Activated CD8-positive, alpha-beta memory T cell treated with anti-CD3 and anti-CD28 coated beads for 48 hours (primary cell): ENCODE measurements at places on chromosomes 1 and 21.

DNA sequence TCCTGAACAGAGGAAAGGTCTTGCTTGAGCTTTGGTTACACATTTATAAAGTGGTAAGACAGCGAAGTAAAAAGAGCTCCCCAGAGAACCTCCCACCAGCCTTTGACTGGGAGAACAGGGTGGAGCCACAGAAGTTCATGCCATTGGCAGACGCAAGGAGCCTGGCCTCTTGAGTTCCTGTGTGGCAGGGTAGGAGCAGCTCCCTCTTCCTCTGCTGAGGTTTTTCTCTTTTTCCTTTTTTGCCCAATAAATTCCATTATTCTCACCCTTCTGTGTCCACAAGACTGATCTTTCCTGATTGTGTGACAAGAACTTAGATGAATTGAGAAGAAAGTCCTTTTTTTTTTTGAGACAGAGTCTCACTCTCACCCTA lies 4.3 kb downstream of the THEM4 start:
- DNase-seq = no peak

DNA sequence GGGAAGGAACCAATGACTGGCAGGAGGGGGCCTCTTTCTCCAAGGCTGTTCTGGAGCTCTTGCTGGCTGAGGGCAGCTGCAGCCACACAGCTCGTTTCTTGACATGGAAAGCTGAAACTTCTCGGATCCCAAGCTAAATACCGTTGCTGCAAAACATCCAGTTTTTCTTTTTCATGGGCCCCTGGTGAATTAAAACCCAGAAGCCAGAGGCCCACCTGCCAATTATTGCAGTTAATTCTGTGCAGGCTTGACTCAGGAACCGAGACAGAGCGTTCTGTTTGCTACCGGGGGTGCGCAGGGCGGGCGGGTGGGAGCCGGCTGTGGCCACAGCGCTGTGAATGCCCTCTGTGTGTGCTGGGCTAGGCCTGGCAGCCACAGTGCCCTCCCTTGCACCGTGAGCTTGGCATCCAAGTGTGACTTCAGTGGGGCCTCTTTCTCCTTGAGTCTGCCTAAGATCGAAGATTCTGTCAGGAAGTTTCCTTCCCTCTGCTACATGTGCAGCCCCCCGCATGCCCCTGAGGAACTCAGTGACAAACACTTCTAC lies 19.9 kb upstream of the KCNE2 start:
- no peak for DNase-seq

DNA sequence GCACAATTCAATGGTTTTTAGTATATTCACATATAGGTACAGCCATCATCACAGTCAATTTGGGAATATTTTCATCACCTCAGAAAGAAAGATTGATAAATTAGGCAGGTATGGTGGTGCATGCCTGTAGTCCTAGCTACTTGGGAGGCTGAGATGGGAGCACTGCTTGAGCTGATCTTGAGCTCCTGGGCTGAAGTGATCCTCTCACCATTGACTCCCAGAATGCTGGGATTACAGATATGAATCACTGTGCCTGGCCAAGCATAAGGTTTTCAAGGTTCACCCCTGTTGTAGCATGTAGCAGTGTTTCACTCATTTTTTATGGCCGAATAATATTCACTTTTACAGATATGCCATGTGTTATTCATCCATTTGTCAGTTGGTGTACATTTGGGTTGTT lies 44.7 kb upstream of the MTF2 start:
- DNase-seq = no peak

- DNase-seq = no peak
Measured at GRCh38 chr1:115677565-115677964, 35.8 kb downstream of the VANGL1 start.

DNA sequence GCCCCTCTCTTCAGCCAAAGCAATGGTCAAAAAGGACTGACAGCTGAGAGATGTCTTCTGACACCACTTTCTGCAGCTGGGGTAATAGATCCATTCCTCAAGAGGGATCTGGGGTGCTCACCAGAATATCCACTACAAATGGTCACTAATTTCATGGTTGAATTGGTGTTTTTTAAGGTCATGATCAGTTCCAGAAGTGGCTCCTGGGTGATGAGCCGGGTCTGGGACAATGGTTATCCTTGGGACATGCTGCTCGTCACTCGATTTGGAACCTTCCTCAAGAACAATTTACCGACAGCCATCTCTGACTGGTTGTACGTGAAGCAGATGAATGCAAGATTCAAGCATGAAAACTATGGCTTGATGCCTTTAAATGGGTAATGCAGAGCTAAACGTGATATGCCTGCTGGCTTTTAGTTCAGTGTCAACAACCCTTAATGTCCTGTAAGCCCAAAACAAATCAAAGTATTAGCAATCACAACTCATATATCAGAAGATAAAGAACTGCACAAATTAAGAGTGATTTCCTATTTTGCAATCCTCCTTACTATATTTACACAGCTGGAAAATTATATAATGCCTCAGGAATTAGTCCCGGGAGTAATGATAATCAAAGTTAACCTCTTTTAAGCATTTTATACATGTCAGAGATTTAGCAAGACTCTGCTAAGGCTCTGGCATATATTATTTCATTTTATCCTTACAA lies 20.1 kb downstream of the FMO3 start:
- DNase-seq = no peak

- DNase-seq = no peak
Measured at GRCh38 chr1:32377541-32378220, 15.3 kb downstream of the TSSK3 start.

- no peak for DNase-seq
Measured at GRCh38 chr1:197029749-197030148, 37.3 kb downstream of the F13B start.

DNA sequence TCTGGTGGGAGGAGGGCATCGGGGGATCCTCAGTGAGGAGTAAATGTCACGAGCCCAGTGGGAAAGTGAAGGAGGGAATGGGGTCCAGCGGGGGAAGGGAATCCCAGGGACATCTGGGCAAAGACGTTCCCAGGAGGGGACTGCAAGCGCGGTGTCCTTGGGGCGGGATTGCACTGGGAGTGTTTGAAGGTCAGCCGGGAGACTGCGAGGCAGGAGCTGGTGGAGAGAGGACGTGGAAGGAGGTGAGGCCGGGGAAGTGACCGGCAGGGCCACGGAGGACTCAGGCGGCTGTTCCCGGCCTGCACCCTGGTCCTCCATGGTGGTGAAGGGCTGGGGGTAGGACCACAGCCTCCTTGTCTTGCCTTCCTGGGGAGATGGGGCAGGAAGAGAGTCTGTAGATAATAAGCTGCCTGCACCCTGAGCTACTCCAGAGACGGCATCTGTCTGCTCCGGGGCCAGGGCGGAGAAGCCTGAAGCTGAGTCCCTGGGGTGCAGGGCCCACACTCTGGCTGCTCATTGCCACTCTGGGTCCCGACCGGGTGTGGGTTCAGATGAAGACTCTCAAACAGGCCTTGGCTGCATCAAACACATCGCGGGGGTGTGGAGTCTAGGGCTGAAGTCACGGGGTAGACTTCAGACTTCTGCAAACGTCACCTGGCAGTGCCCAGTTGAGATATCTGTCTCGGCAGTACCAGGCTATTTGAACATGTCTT lies 264.8 kb downstream of the CAMTA1 start:
- no peak for DNase-seq

DNA sequence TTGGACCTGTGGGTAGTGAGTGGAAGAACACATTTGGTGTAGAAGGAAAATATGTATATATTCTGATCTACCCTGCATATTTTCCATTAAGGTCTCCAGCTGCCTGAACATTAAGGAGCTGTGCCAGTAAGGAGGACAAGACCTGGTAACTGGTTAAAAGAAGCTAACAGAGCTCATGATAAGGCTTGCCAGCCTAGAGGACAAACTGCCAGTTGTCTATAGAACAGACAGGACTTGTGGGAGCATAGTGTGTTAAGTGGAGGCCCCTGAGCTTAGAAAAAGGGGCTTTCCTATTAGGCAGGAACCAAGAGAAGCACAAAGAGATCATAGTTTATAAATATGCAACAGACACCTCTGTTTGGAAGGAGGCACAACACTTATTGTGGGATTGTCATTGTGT lies 23.0 kb downstream of the DNM3 start:
- no peak for DNase-seq

- DNase-seq = no peak
Measured at GRCh38 chr1:203276916-203277545, 28.3 kb upstream of the BTG2 start.

GRCh38 chr1:32715901-32716311 lies 13.3 kb upstream of the SYNC start:
- DNase-seq = no peak

- DNase-seq = no peak
Measured at GRCh38 chr1:212161231-212161781, 123.9 kb upstream of the PPP2R5A start.

- no peak for DNase-seq
Measured at GRCh38 chr1:204080163-204080903, 7.4 kb downstream of the SOX13 start.

- no peak for DNase-seq
Measured at GRCh38 chr1:16080422-16081150, 7.1 kb upstream of the FAM131C start.

GRCh38 chr1:20476265-20477038 lies 9.6 kb downstream of the CAMK2N1 start:
- no peak for DNase-seq

GRCh38 chr1:4551706-4552105 lies 102.7 kb upstream of the AJAP1 start:
- DNase-seq = no peak

- no peak for DNase-seq
Measured at GRCh38 chr1:218350035-218350525, 4.9 kb downstream of the TGFB2 start.

- DNase-seq = no peak
Measured at GRCh38 chr1:95007687-95008086, 65.1 kb downstream of the ALG14 start.

- DNase-seq = no peak
Measured at GRCh38 chr1:90457985-90458384, 259.1 kb downstream of the BARHL2 start.

- no peak for DNase-seq
Measured at GRCh38 chr1:165287781-165288180, 68.7 kb downstream of the LMX1A start.

- no peak for DNase-seq
Measured at GRCh38 chr21:41369920-41370839, 8.4 kb downstream of the MX2 start.

GRCh38 chr1:225822655-225823403 lies 12.9 kb downstream of the EPHX1 start:
- no peak for DNase-seq

DNA sequence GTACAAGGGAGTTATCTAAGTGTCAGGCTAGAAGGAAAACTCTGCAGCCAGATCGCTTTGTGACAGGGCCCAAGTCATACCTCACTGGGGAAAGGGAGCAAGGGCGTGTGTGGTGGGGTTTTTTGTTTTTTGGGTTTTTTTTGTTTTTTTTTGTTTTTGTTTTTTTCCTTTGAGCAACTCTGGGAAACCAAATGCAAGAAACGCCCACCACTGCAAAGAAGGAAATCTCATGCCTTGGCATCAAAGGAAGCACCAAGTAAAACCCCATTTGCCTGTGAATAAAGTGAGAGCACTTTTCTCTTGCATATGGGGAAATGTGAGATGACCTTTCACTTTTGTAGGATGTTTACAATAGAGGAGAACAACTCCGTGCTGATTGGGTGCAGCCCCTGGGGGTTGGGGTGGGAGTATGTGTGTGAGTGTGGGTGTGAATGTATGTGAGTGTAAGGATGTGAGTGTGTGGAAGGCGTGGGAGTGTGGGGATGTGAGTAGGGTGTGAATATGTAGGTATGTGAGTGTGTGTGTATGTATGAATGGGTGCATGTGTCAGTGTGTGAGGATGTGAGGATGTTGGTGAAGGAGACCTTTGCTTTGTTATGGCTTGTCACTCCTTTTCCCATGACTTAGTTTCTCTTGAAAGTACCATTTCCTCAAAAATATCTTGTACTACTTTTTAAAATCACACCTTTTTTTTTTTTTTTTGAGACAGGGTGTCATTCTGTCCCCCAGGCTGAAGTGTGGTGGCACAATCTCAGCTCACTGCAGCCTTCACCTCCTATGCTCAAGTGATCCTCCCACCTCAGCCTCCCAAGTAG lies 34.6 kb downstream of the IL12RB2 start:
- no peak for DNase-seq

GRCh38 chr1:226454349-226454748 lies 46.5 kb upstream of the PARP1 start:
- DNase-seq = no peak

DNA sequence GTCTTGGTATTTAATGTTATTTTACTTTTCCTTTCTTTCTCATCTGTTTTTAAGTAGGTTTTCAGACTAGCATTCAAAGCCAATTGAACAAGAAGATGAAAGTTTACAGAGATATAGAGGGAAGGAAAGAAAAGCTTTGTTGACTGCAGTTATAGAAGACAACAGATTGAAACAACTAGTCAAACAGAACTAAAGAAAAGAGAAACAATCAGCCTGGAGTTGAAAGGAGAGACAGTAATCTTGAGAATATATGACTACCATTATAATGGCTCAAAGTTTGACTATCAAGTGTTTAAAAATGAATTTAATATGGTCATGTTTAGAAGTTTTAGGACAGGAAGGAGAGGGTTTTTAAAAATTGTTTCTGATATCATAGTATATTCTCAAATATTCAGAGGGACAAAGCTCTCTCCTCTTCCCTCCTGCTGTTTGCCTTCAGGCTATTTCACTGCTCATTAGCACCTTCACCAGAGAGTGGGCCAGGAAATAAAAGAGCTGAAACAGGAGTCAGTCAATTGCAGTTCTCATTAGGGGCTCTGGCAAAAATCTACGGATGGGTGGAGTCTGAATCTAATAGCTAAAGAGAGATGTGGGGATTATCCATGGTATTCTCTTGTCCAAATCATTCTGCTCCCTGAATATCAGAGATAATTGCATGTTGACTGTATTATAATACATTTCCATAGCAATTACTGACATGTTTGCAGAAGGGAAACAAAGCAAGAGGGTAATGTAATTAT lies 577.8 kb downstream of the BRINP3 start:
- no peak for DNase-seq

DNA sequence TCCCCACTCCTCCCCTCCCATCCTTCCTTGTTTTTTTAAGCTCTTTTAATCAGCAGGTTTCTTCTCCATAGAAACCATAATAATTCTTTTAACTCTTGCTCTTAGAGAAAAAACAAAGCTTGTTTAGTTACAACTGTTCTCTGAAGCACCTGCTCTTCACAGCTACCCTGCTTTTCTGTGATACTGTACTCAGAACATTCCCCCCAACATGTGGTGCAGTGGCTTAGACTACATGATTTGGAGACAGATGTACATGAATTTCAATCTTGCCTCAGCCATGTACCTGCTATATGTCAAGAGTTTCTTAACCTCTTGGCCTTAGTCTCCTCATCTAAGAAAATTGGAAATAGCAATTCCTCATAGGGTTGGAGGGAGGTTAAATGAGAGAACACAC lies 33.5 kb downstream of the LAMC2 start:
- DNase-seq = no peak

DNA sequence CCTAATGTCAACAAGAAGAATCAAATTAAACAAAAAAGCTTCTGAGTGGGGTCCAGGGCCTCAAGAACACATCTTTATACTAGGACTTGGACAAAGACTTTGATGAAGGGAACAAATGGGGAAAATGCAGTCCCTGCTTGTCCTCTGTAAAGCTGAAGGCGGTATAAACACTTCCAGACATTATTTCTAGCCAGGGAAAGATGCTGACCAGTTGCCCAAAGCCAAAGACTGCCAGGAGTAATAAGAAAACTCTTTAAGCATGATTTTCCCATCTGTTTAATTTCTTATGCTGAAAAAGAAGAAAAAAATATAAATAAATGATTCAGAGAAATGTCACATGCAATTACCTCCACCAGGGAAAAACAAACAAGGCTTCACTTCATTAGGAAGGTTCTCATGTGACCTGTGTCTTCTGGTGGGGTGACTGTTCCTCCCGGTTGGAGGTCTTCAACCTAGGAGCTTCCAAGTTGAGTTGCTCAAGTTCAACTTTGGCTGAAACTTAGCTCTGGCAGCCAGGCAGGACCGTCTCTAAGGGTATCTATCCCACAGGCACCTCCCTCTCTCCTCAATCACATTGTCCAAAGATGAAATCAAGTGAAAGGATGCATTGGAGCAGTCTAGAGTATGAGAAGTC lies 65.2 kb upstream of the KCNE2 start:
- no peak for DNase-seq
